ENCODE measurements at places on chromosomes 11 and 22.

GRCh38 chr22:49970528-49971231 lies 10.1 kb downstream of the PIM3 start:
- peak overlapping the region; percentile 91 for H3K27ac ChIP-seq
- peaks cover 33% of the 10 kb centered on the region for H3K4me1 ChIP-seq
- no peaks in the 10 kb centered on the region for H3K27me3 ChIP-seq
- H3K36me3 ChIP-seq, result no peaks in the 10 kb centered on the region
- peak; percentile 87 for DNase-seq
- H3K4me3 ChIP-seq, result peak overlapping the region; percentile 90

DNA sequence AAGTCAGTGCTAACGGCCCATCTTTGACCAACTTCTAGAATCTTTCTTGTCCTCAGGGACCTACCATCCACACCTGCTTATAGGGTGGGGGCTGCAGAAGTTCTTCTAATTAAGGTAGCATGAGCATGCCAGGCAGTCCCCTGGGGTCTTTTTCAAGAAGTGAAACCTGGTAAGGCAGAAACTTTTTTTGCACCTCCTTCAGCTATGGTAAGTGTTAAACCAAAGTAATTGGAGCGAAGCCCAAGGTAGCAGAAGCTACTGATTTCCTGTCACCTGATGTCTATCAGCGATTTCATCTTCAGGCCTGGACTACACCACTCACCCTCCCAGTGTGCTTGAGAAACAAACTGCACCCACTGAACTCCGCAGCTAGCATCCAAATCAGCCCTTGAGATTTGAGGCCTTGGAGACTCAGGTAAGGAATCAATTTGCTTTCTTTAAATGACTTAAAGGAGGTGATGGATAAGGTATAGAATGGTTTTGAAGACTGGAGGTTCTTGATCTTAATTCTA lies at the start of gene MS4A1:
MS4A1 (plus strand) TSS at position 317 of the 512 bp plus-strand sequence. CDS start 6,528 bp downstream, outside the sequence.
- H3K27ac ChIP-seq, result no peak within 1 kb of the TSS
- DNase-seq, result no peak
- H3K4me1 ChIP-seq, result peaks cover 5% of the 10 kb centered on the region
- H3K27me3 ChIP-seq, result no peaks in the 10 kb centered on the region
- no peaks in the 10 kb centered on the region for H3K36me3 ChIP-seq
- no peak within 1 kb of the TSS for H3K4me3 ChIP-seq

DNA sequence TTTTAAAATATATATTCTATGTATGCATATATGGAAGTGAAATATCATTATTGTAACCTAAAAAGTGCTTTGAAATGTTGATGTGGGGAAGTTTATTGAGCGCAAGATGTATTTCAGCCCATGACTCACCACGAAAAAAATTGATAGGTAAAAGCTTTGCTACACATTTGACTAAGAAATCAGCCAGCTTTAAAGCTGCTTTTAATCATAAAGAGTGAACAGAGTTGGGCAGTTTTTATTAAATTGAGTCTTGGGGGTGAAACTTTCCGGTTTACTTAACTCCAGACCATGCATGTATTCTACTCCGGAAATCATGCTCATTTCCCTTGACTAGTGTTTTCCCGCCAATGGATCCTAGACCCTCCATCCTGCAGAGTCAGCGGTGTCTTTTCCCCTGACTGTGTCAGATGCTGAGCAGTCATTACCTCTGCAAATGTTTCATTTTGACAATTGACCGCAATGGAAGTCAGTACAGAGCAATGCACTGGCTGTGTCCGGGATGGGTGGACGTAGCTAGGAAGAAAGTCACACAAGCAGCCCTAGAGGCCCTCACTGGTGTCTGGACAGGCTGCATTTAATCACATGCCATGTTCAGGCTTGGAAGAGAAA lies 47.2 kb upstream of the MPEG1 start:
- peaks cover 5% of the 10 kb centered on the region for H3K27me3 ChIP-seq
- H3K36me3 ChIP-seq, result no peaks in the 10 kb centered on the region
- peaks cover 10% of the 10 kb centered on the region for H3K4me1 ChIP-seq
- no peak overlapping the region for H3K27ac ChIP-seq
- DNase-seq, result no peak
- H3K4me3 ChIP-seq, result no peak overlapping the region

DNA sequence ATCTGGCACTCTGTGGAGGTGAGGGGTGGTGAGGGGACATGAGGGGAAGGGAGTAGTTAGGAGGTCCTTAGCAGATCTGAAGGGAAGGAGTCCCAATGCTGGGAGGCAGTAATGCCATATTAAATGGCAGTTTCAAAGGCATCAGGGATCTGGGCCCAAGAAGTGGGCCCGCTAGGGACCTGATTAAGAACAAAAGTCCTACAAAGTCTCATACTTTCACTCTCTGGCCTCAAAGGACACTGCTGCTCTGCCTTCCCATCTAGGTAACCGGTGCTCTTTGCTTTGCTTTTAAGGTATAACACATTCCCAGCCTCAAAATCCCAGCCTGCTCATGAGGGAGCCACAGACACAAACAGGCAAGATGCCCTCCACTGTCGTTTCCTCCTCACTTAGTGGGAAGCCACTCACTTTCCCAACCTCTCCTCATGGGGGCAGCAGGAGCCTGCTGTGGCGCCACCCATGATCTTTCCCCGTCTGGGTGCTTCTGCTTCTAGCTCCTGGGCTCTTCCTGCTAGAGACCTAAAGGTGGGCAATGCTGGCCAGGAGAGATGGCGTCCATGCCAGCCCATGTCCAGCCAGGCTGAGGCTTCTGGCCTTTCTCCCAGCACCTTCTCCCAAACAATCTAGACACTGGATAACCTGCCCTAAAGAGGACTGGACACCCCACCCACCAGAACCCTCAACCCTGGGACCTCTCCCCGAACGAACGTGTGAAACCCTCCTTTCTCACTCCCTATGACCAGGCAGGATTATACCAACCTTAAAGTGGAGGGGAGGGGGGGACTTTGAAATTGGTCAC lies 68.3 kb downstream of the PLEKHA7 start:
- H3K36me3 ChIP-seq, result no peaks in the 10 kb centered on the region
- no peak overlapping the region for H3K27ac ChIP-seq
- peaks cover 4% of the 10 kb centered on the region for H3K4me1 ChIP-seq
- H3K27me3 ChIP-seq, result no peaks in the 10 kb centered on the region
- no peak for DNase-seq
- no peak overlapping the region for H3K4me3 ChIP-seq

GRCh38 chr22:23889620-23890019 lies 4.6 kb upstream of the MIF start:
- no peak for DNase-seq
- peaks cover 6% of the 10 kb centered on the region for H3K4me1 ChIP-seq

DNA sequence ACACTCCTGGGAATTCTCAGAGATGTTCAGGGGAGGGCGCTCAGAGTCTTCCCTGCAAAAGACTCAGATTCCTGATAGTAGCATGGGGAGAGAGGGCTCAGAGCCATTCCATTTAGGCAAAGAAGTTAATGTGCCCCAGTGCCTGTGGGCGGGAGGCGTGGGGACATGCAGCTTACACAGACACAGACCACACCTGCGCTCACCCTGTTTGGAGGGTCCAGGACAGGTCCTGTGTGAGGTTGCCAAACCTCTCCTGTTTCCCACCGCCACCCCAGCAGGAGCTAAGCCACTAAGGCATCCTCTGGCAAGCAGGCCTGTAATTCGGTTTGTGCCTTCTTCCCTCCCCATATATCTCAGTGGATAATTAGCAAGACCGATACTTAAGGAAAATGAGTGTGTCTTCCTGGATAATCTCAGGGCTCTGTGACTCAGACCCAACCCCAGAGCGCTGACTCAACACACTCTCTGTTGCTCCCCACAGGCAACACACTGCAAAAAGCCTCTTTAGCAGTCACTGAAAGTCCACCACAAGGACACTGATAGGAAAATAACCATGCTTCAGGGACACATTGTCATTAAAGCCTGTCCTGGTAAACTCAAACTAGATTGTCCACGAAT lies 118.9 kb upstream of the LMO1 start:
- H3K4me1 ChIP-seq, result no peaks in the 10 kb centered on the region
- no peak overlapping the region for H3K27ac ChIP-seq
- H3K27me3 ChIP-seq, result peaks cover 1% of the 10 kb centered on the region
- H3K36me3 ChIP-seq, result no peaks in the 10 kb centered on the region
- no peak overlapping the region for H3K4me3 ChIP-seq
- no peak for DNase-seq

DNA sequence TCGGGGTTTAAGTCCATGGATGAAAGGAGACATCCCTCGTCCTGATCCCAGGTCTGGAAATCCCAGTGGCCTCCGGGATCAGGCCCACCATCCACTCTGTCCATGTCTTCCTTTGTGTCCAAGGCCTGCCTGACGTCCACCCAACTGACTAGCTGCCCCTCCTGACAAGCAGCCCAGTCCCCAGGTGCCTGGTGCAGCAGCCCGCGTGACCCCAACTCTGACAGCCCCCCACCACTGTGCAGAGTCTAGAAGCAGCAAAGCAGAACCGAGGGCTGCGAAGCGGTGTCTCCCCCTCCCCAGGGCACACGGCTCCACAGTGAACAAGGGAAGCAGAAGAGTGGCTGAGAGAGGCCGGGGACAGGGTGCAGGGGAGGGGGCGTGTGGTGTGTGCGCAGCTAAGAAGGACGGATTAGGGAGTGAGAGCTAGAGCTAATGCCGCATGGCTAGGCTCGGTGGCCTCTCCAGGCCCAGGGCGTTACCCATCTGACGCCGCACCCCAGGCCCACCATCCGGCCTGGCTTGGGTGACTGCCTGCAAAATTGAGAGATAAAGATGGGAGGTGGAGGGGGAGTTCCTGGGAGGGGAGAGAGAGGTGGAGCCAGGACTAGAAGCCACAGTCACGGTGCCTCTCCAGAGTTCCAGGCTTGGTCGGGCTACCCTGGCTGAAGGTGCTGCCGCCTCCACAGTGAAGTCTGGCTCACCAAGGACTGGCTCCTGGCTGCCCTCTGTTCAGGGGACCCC lies 16.6 kb upstream of the BAIAP2L2 start:
- no peaks in the 10 kb centered on the region for H3K36me3 ChIP-seq
- no peaks in the 10 kb centered on the region for H3K27me3 ChIP-seq
- H3K4me3 ChIP-seq, result no peak overlapping the region
- no peak for DNase-seq
- no peak overlapping the region for H3K27ac ChIP-seq

- H3K27ac ChIP-seq, result no peak overlapping the region
- peaks cover 3% of the 10 kb centered on the region for H3K4me1 ChIP-seq
- no peak overlapping the region for H3K4me3 ChIP-seq
- DNase-seq, result no peak
- H3K27me3 ChIP-seq, result peaks cover 27% of the 10 kb centered on the region
- H3K36me3 ChIP-seq, result peaks cover 15% of the 10 kb centered on the region
Measured at GRCh38 chr11:36088266-36088972, 144.6 kb downstream of the LDLRAD3 start.

DNA sequence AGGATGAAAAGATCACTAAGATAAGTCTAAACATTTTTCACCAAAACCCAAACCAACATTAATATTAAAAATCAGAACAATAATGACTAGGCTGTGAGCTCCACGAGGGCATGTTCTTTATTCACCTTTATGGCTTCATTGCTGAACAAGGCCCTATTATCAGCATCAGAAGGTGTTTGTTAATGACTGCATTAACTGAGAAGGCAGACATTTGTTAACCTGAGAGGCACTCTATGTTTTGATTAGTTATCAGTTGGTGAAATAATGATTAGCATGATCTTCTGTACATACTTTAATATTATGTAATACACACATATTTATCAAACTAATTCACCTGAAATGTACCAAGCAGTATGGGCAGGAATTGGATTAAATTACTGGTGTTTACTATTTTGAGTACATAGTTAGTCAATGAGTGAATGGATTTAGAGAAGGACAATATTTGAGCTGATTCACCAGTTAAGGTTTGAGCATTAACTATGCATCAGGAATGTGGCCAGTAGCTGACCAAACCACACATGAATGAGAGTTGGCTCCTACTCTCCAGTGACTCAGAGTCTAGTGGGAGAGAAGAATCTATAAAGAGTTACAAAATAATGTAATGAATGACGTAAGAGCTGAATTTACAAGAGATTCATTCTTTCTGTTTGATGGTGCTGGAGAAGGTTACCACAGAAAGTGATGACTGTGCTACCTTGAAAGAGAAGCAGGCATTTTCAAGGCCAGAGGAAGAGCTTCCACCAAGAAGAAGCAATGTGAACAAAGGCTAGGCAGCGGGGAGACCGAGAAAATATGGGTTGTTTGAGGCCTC lies 6.7 kb downstream of the IL18 start:
- H3K4me3 ChIP-seq, result no peak overlapping the region
- no peak overlapping the region for H3K27ac ChIP-seq
- no peaks in the 10 kb centered on the region for H3K4me1 ChIP-seq
- H3K27me3 ChIP-seq, result peaks cover 6% of the 10 kb centered on the region
- H3K36me3 ChIP-seq, result peaks cover 5% of the 10 kb centered on the region

- H3K27ac ChIP-seq, result peak overlapping the region; percentile 100
- H3K27me3 ChIP-seq, result peaks cover 3% of the 10 kb centered on the region
- H3K4me3 ChIP-seq, result peak overlapping the region; percentile 6
- peaks cover 73% of the 10 kb centered on the region for H3K4me1 ChIP-seq
Measured at GRCh38 chr22:38696606-38697424, 3.9 kb downstream of the JOSD1 start.

- peaks cover 25% of the 10 kb centered on the region for H3K4me1 ChIP-seq
- H3K4me3 ChIP-seq, result no peak overlapping the region
- no peaks in the 10 kb centered on the region for H3K27me3 ChIP-seq
- DNase-seq, result no peak
Measured at GRCh38 chr11:57764566-57764965, 3.0 kb downstream of the CTNND1 start.

GRCh38 chr11:107916671-107917241 lies 11.5 kb upstream of the RAB39A start:
- DNase-seq, result no peak
- no peaks in the 10 kb centered on the region for H3K36me3 ChIP-seq
- no peaks in the 10 kb centered on the region for H3K4me1 ChIP-seq
- no peak overlapping the region for H3K4me3 ChIP-seq
- peaks cover 16% of the 10 kb centered on the region for H3K27me3 ChIP-seq

DNA sequence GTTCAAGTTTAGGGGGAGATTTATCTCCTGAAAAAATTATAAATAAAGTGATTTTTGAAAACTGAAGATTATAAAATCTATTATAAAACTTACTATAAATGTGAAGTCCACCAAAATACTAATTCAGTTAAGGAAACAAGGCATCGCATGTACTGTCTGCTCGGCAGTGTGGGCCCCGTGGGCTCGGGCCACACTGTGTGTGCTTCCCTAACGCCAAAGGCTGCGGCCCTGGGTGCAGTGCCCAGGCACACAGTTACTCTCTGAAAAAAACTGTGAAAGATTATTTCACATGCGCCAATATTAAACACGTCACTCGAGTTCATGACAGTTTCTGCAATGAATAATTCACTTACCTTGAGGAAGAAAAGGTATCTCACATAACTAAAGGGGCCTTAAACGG lies 39.8 kb downstream of the BRD1 start:
- DNase-seq, result no peak
- peaks cover 47% of the 10 kb centered on the region for H3K4me1 ChIP-seq
- peaks cover 64% of the 10 kb centered on the region for H3K36me3 ChIP-seq
- H3K27me3 ChIP-seq, result no peaks in the 10 kb centered on the region

Data from naive thymus-derived CD8-positive, alpha-beta T cell (primary cell).